ENCODE measurements at places on chromosomes 7 and 10.

DNA sequence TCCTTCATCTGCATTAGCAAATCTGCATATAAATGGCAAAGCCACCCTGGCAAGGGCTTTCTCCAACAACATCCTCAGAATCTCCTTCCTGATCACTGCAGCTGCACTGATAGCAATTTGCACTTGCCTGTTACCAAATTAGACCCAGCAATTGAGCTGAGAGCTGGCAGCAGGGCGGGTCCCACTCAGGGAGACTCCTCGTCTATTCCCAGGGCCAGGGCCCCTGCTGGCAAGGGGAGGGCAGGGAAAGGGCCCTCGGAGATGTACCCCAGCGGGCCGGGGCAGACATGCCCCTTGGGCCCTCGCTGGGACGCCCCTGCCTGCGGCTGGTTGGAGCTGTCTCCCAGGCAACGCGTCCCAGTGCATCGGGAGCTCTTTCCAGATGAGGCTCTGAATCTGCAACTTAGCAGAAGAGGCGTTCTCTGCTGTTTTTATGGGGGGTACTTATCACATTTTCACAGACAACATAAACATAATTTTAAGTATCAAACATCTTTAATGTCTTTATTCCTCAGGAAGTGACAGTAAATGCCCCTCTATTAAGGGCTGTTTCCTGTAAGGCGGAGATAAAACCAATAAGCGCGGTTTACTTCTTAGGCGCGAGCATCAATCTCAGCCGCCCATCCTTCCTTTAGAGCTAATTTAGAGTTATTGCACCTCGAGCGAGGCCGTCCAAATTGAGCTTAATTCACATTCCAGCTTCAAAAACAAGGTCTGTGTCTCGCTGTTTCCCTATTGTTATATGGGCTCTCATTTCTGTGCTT is 249.0 kb upstream of the PPP2R2D start:
- no peak for DNase-seq

DNA sequence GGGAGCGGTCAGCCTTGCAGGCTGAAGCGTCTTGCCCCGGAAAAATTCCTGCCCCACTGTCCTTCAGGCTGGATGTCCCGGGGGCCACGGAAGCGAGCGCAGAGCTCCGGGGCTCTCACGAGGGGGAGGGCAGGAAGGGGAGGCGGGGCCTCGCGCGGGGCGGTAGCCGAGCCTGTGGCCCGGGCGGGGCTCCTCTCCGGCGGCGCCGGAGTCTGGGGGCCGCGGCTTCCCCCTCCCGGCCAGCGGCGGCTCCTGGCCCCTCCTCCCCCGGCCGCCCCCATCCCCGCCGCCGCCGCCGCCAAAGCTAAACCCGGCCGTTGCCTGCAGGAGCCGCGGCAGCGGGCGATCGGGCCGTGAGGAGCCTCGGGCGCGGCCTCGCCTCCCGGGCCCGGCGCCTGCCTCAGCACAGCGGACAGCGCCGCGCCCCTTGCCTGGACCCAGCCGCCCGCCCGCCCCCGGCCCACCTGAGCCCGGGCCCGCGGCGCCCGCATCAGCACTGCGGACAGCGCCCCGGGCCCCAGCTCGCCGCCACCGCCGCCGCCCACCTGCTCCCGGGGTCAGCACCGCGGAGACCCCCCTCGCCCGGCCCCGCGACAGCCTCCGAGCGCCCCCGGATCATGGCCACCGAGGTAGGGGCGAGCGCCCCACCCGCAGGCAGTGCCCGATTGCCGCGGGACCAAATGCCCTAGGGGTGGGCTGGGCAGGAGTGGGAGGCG is at the start of gene GOLGA7B:
TSS of gene GOLGA7B (plus strand) at position 157 of the 716 bp plus-strand sequence. CDS start at position 618, 461 bp downstream.
- DNase-seq, result peak; percentile 9

GRCh38 chr7:151813997-151814396 is 62.9 kb downstream of the PRKAG2 start:
- DNase-seq, result no peak

GRCh38 chr7:114419441-114420272 is 5.0 kb downstream of the FOXP2 start:
- no peak for DNase-seq

- DNase-seq, result no peak
Measured at GRCh38 chr7:88317422-88317821, 10.7 kb upstream of the STEAP4 start.

GRCh38 chr7:30251708-30252329 is 32.6 kb upstream of the ZNRF2 start:
- DNase-seq, result no peak

DNA sequence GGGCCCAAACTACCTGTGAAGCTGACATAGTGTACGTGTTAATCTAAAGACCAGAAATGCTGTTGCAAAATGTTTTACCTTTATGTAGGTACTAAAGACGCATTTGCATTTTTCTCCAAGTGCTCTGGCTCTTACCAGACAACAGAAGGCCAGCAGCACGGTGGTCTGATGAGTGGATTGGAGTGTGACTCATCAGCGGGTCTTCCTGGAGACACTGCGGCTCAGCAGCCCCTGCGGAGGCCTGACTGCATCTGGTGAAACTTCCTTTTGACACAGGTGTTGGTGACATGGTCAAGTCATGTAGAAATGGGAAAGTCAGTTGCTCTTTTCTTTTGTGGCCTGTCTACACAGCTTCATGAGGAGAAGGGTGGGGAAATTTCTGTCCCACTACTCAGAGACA is 723.6 kb downstream of the INHBA start:
- DNase-seq, result no peak

DNA sequence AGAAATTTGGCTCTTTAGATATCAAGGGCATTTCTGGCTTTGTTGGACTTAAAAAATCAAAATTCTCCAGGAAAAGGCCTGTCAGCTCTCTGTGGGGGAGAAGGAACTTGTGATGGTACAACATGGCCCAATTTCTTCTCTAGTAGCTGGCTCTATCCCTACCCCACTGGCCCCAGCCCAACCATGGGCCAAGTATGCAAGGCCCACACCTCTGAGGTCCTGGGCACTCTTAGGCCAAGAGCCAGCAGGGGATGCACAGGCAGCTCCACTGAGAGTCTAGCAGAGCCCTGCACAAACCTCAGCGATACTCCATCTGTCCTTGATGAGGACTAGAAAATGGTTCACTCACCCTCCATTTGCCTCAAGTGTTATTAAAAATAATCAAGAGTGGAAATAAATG is 261.2 kb downstream of the C7orf25 start:
- DNase-seq, result no peak

DNA sequence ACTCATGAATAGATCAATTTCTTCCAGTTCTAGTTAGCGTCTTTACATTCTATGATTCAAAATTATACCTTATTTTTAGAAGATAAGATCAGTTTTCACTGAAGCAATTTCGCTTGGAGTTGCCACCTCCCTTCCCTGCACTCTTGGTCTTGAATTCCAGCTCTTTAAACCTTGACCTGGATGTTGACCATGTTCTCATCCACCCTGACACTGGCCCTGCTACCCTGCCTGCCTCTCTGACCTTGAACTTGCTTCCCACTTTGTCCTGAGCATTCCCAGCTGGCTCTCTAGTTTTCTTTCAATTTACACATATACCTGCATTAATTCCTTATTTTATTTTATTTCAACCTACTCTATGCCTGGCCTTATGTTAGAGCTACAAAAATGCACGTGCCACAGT is 274.9 kb upstream of the IGFBP3 start:
- DNase-seq, result no peak

GRCh38 chr10:13340626-13341376 is 7.3 kb downstream of the SEPHS1 start:
- DNase-seq, result no peak

GRCh38 chr10:26357203-26357602 is 80.9 kb upstream of the APBB1IP start:
- no peak for DNase-seq

- no peak for DNase-seq
Measured at GRCh38 chr10:117000580-117000979, 4.4 kb downstream of the SHTN1 start.

- no peak for DNase-seq
Measured at GRCh38 chr10:60123668-60124067, 217.3 kb upstream of the CCDC6 start.

- DNase-seq, result no peak
Measured at GRCh38 chr7:133602291-133602690, 349.4 kb downstream of the EXOC4 start.

DNA sequence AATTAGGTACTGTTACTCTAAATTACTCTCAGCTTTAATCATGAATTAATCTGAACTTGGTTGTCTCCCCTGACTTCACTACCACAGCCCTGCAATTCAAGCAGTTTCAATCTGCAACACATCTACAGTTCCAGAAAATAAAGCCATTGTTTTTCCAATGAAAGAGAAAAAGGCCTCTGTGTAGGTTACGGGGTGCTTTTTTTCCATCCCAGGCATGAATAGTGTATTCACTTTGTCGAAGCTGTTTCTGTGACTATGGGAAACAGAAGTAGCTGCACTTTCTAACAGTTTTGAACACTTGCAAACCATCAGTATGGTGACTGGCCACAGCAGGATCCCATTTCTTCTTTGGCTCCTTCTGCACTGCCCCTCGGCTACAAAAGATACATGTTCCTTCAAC is 460.2 kb downstream of the GRM8 start:
- DNase-seq, result no peak

DNA sequence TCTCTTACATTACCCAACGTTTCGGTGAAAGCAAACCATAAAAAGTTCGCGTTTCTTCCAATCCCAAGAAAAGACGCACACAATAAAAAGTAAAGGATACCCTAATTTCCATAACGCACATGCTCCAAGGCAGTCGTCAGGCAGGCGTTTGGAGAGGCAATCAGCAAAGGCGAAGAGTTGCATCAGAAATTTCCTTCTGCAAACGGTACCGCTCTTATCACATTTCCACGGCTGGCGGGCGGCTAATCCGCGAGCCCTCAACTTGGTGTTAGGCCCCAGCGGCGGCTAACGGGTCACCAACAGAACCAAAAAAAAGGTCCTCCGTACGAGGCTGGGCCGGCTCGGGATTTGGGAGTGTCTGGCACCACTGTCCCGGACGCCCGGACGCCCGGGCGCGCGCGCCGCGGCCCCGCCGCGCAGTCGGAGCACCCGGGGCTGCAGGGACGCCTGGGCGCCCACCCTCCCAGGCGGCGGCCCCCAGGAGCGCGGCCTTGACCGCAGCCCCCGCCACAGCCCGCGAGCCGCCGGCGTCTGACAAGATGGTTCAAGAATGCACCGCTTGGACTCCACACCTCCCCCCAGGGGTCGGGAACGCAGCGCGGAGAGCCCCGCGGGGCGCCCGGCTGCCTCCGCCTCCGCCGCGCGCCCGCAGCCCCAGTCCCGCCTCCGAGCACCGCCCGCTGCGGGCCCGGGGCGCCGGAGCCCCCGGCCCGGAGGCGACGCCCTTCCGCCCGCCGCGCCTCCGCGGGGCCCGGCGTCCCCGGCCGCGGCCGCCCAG is 9.8 kb upstream of the GRB10 start:
- DNase-seq, result peak; percentile 22

GRCh38 chr7:18123508-18124239 is 96.0 kb upstream of the PRPS1L1 start:
- DNase-seq, result no peak

DNA sequence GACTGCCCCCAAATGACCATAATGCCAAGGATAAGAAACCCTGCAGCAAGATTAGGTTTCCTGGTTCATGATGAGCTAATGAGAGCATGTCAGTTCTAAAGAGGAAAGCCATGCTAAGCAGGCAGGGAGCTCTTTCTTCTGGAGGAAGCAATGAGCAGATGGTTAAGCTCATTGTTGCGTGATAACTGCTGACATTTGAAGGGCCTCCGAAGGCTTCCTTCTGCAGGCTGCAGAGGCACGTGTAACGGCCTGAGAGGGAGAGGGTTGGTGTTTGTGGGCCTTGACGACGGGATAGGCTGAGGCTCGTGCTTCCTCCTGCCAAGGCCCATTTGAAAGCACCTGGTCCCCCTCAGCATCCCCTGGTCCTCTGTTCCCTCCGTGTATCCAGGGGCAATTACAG is 63.5 kb upstream of the BTBD16 start:
- DNase-seq, result no peak

- no peak for DNase-seq
Measured at GRCh38 chr10:28840971-28841370, 163.7 kb downstream of the BAMBI start.

GRCh38 chr7:134140889-134141867 is 14.0 kb downstream of the LRGUK start:
- DNase-seq, result peak; percentile 65

- no peak for DNase-seq
Measured at GRCh38 chr7:148684289-148684830, 14.3 kb upstream of the CUL1 start.

DNA sequence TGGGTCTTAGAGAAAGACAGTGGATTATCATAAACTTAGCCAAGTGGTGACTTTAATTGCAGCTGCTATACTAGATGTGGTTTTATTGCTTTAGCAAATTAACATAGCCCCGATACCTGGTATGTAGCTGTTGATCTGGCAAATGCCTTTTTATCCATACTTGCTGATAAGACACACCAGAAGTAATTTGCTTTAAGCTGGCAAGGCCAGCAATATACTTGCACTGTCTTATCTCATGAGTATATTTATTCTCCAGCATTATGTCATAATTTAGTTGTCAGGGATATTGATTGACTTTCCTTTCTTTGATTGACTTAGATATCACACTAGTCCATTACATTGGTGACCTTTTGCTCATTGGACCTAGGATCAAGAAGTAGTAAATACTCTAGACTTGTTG is 12.8 kb downstream of the TMEM229A start:
- no peak for DNase-seq

DNA sequence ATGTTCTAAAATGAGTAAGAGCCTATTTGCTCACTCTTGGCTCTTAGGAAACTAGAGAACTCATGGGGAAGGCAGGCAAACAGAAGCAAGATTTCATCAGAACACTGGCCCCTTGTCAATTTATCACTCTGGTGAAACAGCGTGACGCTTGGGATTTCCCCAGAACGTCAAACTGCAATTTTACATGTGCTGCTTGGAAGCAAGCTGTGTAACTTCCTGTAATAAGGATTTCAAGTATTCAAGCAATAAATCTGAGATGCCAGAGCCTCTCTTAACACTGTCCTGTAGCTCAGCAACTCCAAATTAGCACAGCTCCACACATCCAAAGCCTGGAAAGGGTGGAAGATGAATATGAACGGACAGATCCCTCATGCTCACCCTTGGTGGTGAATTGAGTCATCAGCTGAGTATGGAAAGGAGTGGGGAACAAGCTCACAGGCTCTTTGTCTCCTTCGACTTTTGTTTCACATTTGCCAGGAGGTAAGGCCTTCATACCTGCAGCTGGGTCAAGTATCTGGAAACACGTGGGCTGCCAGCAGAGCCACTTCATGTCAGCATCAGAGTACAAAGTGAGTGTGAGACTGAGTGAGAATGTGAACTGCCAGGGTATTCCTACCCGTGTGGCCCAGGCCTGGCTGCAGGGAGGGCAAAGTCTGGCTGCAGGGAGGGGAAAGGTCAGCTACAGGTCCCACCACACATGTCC is 140.4 kb upstream of the NAMPT start:
- peak; percentile 100 for DNase-seq
